ENCODE measurements at places on chromosomes 1 and 21.

GRCh38 chr21:33655588-33656221 is 13.4 kb downstream of the ITSN1 start:
- no peak for DNase-seq

- no peak for DNase-seq
Observed at GRCh38 chr1:100627054-100627716, 89.2 kb downstream of the GPR88 start.

DNA sequence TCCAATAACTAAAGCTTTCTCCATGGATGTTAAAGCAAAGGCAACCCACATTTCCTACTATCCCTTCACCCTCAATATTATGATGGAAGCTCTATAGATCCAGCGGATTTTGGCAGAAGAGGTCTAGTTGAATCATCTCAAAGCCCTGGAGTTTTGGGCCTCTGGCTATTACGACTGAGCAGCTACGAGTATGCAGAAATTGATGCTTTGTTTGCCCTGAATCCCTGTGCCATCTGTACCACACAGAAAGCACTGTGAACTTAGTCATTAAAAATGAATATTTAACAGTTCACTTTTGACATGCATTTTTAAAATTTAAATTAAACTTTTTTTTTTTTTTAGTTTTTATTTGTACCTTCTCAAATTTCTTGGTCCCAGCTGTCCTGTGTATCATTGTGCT is 705.4 kb upstream of the PTBP2 start:
- no peak for DNase-seq

GRCh38 chr21:34908419-34909055 is 140.6 kb downstream of the RUNX1 start:
- no peak for DNase-seq

GRCh38 chr1:39165049-39165448 is 39.4 kb upstream of the MACF1 start:
- DNase-seq, result no peak

DNA sequence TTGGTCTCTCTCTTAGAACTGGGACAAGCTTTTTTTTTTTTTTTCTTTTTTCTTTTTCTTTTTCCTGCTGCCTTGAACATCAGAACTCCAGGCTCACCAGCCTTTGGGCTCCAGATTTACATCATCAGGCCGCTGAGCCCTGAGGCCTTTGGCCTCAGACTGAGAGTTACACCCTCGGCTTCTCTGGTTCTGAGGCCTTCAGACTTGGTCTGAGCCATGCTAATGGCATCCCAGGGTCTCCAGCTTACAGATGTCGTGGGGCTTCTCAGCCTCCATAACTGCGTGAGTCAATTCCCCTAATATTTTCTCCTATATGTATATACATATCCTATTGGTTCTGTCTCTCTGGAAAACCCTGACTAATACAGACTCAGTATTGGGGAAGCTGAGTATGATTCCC is 36.5 kb upstream of the RC3H1 start:
- DNase-seq, result no peak

GRCh38 chr1:159737238-159737916 is 23.0 kb upstream of the CRP start:
- DNase-seq, result no peak

- no peak for DNase-seq
Observed at GRCh38 chr1:21590126-21590880, 78.9 kb downstream of the RAP1GAP start.

DNA sequence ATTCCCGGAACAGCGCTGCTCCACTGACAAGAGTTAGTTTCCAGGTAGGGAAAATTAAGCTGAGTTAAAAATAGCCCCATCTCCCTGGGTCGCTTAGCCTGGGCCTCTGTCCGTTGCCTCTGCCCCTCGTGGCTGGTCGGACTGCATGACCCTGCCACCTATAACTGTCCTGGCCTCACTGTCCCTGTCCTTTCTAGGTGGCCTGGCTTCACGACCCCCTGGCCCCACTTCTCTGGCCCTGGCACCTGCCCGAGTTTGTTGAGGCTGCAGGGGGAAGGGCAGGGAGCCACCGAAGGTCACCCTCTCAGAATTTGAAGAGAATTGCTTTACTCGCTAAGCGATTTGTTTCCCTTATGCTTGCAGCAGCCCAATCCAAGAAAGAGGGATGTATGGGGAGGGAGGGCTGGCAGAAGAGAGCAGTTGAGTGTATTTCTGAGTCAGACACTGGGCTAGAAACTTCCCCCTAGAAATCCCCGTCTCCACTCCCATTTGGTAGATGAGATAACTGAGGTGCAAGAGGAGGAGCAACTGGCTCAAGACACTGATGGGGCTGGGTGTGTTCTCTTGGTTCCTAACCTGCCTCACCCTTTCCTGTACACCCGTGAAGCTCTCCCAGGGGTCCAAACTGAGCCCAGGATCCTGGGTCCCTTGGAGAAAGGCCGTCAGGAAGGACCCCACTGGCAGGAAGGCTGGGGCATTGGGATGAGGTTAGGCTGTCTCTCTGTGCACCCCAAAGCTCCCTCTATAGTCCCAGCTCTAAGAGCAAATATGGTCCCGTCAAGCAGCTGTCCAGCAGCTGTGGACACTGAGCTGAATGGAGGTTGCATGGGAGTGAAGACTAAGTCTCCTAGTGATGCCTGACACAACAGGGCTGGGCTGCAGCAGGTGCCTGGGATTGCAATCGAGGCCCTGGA is 2.9 kb upstream of the EDN2 start:
- DNase-seq, result no peak

- no peak for DNase-seq
Observed at GRCh38 chr21:44891631-44892031, 18.1 kb upstream of the PTTG1IP start.

GRCh38 chr1:217097819-217098218 is 374.6 kb upstream of the ESRRG start:
- DNase-seq, result no peak

DNA sequence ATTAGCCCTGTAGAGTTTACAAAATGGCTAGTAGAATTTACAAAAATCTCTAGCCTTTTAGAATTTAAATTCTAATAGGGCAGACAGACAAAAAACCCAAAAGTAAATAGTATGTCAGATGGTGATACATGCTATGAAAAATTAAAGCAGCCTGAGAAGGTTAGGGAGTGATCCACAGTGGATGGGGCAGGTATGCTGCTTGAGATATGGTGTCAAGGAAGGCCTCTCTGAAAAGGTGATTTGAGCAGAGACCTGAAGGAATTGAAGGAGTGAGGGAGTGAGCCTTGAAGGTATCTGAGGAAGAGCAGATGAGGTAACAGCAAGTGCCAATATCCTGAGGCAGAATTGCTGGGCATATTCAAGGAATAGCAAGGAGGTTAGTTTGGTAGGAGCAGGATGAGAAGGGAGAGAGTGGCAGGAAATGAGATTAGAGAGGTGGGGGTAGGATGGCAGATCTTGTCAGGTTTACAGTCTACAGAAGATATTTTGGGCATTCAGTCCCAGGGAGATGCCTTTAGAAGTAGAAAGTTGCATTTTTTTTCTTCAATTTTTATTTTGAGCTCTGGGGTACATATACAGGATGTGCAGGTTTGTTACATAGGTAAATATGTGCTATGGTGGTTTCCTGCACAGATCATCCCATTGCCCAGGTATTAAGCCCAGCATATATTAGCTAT is 40.8 kb upstream of the DPH5 start:
- no peak for DNase-seq

DNA sequence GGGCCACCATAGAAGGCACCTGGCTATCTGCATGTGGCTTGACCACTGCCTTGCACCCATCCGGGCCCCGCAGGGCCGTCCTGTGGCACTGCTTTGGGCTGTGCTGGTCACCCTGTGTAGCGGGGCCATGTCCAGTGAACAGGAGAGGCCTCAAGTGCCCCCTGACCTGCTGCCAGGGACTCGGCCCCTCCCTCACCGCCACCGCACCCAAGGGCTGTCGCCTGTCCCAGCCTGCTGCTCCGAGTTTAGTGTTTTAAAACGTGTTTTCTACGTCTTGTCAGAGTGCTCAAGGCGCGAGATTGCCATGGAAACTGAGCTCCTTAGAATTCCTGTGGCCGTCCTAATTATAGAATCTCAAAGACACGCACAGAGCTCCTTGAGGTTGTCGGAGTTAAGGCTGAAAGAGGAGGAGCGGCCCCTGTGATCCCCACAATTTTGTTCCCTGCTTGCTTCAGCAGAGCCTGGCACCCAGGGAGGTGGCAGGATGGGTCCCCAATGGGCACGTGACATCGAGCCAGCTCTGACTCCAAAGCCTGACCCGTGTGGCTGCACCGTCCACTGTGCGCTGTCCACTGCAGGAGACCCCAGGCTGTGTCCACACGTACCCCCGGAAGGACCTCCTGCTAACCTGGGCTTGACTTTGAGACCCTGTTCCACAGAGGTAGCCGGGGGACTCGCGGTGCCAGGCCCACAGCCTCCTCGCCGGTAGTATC is 66.2 kb downstream of the FAAP20 start:
- no peak for DNase-seq

GRCh38 chr1:215345766-215346165 is 221.3 kb upstream of the KCTD3 start:
- no peak for DNase-seq

DNA sequence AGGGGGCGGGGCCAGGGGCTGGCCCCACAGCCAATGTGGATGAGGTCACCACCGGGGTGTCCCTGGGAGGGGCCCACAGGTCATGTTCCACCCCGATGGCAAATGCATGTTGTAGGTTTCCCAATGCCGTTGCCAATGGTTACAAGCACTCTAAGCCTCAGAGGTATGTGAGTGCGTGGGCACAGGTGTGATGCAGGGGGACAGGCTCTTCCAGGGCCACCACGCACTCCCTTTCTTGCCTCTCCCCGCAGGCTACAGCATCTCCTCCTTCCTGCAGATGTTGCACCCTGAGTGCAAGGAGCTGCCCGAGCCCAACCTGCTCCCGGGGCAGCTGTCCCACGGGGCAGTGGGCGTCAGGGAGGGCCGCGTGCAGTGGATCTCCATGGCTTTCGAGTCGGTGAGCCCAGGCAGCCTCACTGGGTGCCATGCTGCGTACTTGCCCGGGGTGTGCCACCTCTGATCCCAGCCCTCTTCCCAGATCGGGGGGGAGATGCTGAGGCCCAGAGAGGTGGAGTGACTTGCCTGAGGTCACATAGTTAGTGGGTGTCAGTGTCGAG is 52.4 kb downstream of the DISP3 start:
- DNase-seq, result no peak

DNA sequence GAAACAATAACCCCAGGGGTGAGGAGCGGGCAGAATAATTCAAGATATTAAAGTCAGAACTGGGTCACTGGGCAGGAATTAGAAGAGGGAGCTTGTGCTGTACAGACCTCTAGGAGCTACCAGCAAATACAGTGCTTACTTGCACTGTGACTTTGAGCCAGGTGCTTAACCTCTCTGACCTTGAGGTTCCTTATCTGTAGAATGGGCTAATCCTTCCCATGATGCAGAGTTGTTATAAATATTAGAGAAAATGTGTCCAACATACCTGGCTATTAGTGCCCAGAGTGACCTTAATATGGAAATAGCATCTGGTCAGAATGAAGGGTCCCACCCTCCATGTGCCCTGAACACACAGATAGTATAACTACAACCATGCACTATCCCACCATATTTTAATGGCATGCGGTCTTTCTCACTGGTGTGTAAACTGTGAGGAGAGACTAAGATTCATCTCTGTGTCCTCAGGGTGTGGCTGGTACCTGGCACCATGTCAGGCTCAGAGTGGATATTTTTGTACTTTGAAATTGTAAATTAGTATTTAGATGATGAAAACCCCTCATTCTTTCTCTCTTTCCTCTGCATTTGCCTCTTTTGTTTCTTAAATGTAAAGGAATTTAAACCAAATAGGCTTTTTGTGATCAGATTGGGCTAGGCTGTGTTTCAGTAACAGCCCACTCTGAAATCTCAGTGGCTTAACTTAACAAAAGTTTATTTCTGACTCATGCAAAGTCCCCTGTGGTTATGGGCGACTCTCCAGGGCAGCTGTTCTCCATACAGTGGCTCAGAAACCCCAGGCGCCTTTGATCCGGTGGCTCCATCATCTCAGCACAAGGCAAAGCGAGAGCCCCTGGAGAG is 60.0 kb upstream of the ROR1 start:
- no peak for DNase-seq

DNA sequence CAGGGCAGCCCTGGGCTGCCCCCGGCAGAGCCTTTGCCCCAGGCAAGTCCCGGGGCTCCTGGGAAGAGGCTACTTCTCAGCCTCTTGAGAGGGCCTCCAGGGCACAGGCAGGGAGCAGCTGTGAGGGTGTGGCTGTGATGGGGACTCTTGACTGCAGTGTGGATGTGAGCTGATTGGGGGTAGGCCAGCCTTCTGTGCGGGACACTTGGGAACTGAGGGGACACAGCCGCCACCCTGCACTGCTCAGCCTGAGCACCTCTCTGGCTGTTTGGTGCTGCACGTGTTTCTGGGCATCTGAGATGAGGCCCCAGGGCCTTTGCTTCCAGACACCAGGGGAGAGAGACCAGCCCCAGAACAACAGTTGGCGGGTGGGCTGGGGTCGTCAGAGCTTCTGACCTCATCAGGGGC is 62.1 kb downstream of the SKI start:
- no peak for DNase-seq

All from mesothelial cell of epicardium (in vitro differentiated cells).